ENCODE measurements at places on chromosomes 11 and 22. TPM values are rescaled to one million over a fixed set of nuclear protein-coding genes. Genes with fewer than 3 reads are reported as not detected.

LRRC4C gene
- not detected for total RNA-seq

PRR14L gene
- 6.9 TPM for total RNA-seq

RGL4 gene
- total RNA-seq: not detected

C22orf31 gene
- not detected for total RNA-seq

C2CD3 gene
- 16.4 TPM for total RNA-seq

SCGB1C1 gene
- total RNA-seq: not detected

GPR83 gene
- 0.22 TPM for total RNA-seq

SYT9 gene
- 0.27 TPM for total RNA-seq

UBQLN3 gene
- not detected for total RNA-seq

TNRC6B gene
- 4.8 TPM for total RNA-seq

OR51E1 gene
- total RNA-seq: not detected

UBASH3B gene
- total RNA-seq: 49.4 TPM

TSPAN18 gene
- 2.0 TPM for total RNA-seq

KCNK4 gene
- not detected for total RNA-seq

GSTT2B gene
- not detected for total RNA-seq

MMP20 gene
- not detected for total RNA-seq

GGT5 gene
- 2.5 TPM for total RNA-seq

FAM227A gene
- 0.71 TPM for total RNA-seq

MOGAT2 gene
- total RNA-seq: not detected

MYRF gene
- 14.8 TPM for total RNA-seq

CDK2AP2 gene
- total RNA-seq: 91.5 TPM

CASP5 gene
- not detected for total RNA-seq

UCP3 gene
- 1.1 TPM for total RNA-seq

FOSL1 gene
- total RNA-seq: 202 TPM

SCGB1A1 gene
- total RNA-seq: not detected

ABCC8 gene
- total RNA-seq: 1.6 TPM

OR10G4 gene
- total RNA-seq: not detected

C11orf91 gene
- total RNA-seq: 1.3 TPM

OR56A1 gene
- not detected for total RNA-seq

PLEKHA7 gene
- total RNA-seq: 21.4 TPM

TCIRG1 gene
- 167 TPM for total RNA-seq
